ENCODE measurements at places on chromosomes 12 and 14. TPM values are rescaled to one million over a fixed set of nuclear protein-coding genes. Genes with fewer than 3 reads are reported as not detected.

The EFS gene
- not detected for total RNA-seq

The DIO3 gene
- total RNA-seq, result not detected

DNA sequence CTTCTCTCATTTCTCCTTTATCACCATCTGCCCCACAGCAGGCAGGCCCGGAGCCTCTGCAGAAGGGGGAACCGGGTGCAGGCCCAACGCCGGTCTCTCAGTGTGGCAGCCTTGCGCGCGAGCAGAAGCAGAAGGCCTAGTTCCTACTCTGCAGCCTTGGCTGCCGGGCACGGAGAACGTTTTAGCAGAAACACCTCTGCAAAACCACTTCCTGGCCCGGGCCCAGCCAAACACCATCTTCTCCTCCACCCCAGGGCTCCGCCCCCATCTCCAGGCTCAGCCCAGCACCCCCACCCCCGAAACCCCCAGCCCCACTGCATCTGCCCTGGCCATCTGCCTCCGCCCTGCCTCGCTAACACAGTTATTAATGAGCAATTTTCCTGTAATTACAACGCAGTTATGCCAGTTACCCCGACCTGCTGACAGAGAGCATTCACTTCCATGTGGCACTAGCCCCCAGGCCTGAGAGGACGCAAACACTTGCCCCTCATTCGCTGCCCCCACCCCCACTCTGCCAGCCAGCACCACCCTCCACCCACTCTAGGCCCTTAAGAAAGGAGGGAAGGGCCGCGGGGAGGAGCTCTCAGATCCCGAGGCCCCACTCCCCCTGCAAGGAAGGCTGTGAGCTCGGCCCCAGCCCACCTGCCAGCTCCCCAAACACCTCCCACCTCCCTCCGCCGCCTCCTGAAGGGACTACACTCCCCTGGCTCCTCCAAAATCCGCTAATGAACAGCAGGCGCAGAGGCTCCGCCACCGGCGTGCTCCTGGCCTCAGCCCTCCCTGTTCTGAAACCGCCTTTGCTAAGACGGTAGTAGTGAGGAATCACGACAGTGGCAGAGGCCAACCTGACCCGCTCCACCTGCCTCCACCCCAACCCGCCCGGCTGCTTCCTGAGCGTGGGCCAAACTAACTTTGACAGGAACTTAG is 44.7 kb upstream of the FBRSL1 start:
- DNase-seq, result peak; percentile 52
- H3K27me3 ChIP-seq, result no peaks in the 10 kb centered on the region
- peak overlapping the region; percentile 44 for H3K4me3 ChIP-seq

- H3K27ac ChIP-seq, result no peak overlapping the region
- H3K27me3 ChIP-seq, result no peaks in the 10 kb centered on the region
- no peaks in the 10 kb centered on the region for H3K36me3 ChIP-seq
- H3K4me1 ChIP-seq, result no peaks in the 10 kb centered on the region
- H3K4me3 ChIP-seq, result no peak overlapping the region
- DNase-seq, result no peak
Measured at GRCh38 chr12:66600903-66601302, 78.0 kb downstream of the GRIP1 start.

GRCh38 chr12:39923364-39923763 is 182.5 kb downstream of the SLC2A13 start:
- no peak for DNase-seq
- no peak overlapping the region for H3K27ac ChIP-seq
- H3K36me3 ChIP-seq, result no peaks in the 10 kb centered on the region
- no peaks in the 10 kb centered on the region for H3K4me1 ChIP-seq
- H3K4me3 ChIP-seq, result no peak overlapping the region

GRCh38 chr12:126949558-126949957 is 1317.4 kb upstream of the TMEM132C start:
- no peak for DNase-seq
- H3K27me3 ChIP-seq, result no peaks in the 10 kb centered on the region
- H3K36me3 ChIP-seq, result no peaks in the 10 kb centered on the region

DNA sequence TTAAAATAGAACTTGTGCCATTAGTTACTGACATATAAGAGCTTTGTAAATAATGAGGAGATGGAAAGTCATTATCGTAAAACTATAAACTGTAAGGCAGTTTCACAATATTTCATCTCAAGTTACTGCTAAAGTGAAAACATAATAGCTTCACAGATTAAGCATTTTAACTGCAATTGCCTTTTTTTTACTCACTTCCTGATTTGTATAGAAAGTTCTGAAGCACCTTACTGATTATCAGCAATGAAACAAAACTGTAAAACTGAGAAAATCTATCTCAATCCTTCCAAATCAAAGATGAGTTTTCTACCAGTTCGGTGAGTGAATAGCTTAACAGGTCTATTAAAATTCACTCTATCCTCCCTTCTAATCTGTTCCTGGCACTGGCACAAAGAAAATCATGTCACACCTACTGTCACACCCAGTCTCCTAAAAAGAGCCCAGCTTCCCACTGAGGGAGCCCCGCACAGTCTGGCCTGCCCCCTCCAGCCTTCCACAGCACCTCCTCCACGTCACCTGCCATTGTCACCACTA is 161.4 kb upstream of the ABCD2 start:
- no peak overlapping the region for H3K4me3 ChIP-seq
- H3K36me3 ChIP-seq, result no peaks in the 10 kb centered on the region
- H3K27ac ChIP-seq, result no peak overlapping the region
- no peak for DNase-seq

GRCh38 chr14:31965071-31965734 is 111.9 kb upstream of the ARHGAP5 start:
- no peak overlapping the region for H3K27ac ChIP-seq
- no peaks in the 10 kb centered on the region for H3K4me1 ChIP-seq
- H3K36me3 ChIP-seq, result no peaks in the 10 kb centered on the region
- H3K4me3 ChIP-seq, result no peak overlapping the region
- no peaks in the 10 kb centered on the region for H3K27me3 ChIP-seq

DNA sequence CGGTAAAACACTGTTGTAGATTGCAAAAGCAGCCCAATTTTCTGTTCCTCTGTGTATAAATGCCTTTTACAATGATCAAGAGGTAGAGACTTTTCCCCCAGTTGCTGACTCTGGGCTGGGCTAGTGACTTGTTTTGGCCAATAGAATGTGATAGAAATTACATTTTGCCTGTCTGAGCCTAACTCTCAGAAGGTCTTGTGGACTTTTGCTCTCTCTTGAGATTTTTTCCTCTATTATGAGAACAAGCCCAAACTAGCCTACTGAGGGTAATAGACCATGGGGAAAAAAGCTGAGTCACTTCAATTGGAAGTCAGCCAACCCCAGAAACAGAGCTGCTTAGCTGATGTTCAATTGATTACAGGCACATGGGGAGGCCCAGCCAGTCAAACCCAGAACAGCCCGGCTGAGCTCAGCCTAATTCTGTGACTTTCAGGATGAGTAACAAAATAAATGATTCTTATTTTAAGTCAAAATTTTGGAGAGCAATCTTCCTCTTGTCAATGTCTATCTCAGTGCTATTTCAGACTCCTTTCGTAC is 61.4 kb downstream of the MYF5 start:
- H3K4me1 ChIP-seq, result no peaks in the 10 kb centered on the region
- no peaks in the 10 kb centered on the region for H3K27me3 ChIP-seq
- H3K4me3 ChIP-seq, result no peak overlapping the region
- H3K27ac ChIP-seq, result no peak overlapping the region
- peak; percentile 31 for DNase-seq
